ENCODE measurements at places on chromosomes 4 and X. TPM values are rescaled to one million over a fixed set of nuclear protein-coding genes. Genes with fewer than 3 reads are reported as not detected.

DNA sequence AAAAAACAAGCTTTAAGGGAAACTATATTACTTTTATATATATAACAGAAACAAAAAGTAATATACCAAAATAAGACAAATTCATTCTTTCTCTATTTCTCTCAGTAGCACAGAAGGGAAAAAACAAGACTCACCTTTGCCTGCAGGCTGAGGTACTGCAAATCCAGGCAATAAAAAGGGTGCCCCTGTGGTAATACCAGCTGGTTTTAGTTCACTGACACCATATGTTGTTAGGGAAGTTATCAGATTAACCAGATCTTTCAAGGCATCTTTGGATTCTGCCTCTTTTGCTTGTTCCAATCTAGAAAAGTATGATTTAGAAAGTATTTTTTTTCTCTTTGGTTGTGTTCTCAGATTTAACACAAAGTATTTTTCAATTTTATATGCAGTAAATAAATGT lies 139.8 kb downstream of the WDFY3 start:
- no peak overlapping the region for H3K4me3 ChIP-seq
- H3K36me3 ChIP-seq = no peaks in the 10 kb centered on the region
- H3K27me3 ChIP-seq = no peaks in the 10 kb centered on the region
- H3K4me1 ChIP-seq = no peaks in the 10 kb centered on the region
- H3K27ac ChIP-seq = no peak overlapping the region

DNA sequence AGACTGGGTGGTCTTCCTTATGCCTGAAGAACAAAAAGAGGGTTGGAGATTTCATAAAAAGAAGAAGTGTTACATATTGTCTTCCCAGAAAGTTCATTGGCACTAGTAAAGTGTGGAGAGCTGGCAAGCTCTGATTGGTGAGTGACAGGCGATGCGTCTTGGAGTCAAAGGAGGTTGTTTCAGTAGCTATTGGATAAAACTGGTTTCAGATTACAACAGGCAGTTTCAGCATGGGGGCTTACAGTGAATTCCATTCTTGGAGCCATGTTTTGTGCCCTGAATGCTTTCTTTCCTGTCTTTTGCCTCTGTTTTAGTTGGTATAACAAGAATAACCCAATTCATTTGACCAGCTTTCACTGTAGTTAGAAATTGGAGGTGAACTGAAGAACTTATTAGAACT lies 750.5 kb downstream of the ADGRL3 start:
- H3K4me3 ChIP-seq = no peak overlapping the region
- H3K36me3 ChIP-seq = no peaks in the 10 kb centered on the region
- H3K4me1 ChIP-seq = no peaks in the 10 kb centered on the region
- H3K27me3 ChIP-seq = no peaks in the 10 kb centered on the region
- H3K27ac ChIP-seq = no peak overlapping the region

GRCh38 chrX:42967681-42968300 lies 189.8 kb upstream of the PPP1R2C start:
- H3K4me3 ChIP-seq = no peak overlapping the region
- H3K4me1 ChIP-seq = no peaks in the 10 kb centered on the region
- no peaks in the 10 kb centered on the region for H3K36me3 ChIP-seq

Gene GIMD1
- not detected for total RNA-seq

GRCh38 chr4:187433141-187433540 lies 562.4 kb upstream of the ZFP42 start:
- DNase-seq = no peak
- no peaks in the 10 kb centered on the region for H3K27me3 ChIP-seq
- no peaks in the 10 kb centered on the region for H3K4me1 ChIP-seq
- H3K27ac ChIP-seq = no peak overlapping the region

Gene WNK3
- 3.3 TPM for total RNA-seq

Gene DCAF12L1
- total RNA-seq = not detected

DNA sequence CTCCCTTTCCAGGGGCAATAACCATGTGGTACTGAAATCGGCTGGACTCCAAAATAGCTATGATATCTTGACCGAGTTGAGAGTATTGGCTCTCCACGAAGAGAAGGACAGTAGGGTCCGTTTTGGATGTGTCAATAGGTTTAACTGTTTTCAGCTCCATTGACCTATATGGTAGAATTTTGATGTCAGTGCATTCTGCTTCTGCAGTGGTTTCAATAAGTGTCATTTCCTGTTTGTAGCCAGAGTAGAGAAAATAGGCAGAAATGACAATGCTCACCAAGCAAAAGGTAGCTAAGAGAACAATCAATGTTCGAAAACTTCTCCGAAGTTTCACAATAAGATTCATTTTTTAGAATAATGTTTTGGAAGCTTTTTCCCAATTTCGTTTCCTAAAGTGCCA lies 36.7 kb downstream of the NDST4 start:
- H3K27ac ChIP-seq = no peak overlapping the region
- H3K4me3 ChIP-seq = no peak overlapping the region
- H3K27me3 ChIP-seq = no peaks in the 10 kb centered on the region
- no peaks in the 10 kb centered on the region for H3K4me1 ChIP-seq

Gene FAT4
- 48.0 TPM for total RNA-seq

DNA sequence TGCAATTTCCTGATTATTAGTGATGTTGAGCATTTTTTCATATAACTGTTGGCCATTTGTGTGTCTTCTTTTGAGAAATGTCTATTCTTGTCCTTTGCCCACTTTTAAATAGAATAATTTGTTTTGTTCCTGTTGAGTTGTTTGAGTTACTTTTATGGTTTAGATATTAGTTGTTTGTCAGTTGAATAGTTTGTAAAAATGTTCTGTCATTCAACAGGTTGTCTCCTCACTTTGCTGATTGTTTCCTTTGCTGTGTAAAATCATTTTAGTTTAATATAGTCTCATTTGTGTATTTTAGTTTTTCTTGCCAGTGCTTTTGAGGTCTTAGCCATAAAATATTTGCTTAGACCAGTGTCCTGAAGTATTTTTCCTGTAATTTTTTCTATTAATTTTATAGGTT lies 181.8 kb upstream of the GLRA2 start:
- H3K27ac ChIP-seq = no peak overlapping the region
- DNase-seq = no peak
- no peaks in the 10 kb centered on the region for H3K36me3 ChIP-seq

DNA sequence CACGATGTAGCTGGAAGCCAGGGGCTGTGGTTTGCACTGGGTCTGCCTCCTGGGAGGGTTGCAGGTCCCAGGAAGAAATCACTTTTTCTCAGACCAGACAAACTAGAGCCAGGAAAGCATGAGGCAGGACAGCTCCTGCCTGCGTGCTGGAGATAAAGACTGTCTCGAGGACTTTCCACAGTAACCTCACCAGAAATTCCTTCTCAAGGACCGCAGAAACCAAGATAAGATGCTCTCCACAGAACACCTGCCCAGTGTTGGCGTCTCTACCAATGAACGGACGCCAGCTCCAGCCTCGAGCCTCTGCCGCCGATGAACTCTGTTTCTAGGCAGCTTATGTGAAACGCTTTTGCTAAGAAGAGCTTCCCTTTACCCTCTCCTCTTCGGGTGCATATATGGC lies 76.9 kb upstream of the AFAP1 start:
- DNase-seq = no peak
- H3K4me3 ChIP-seq = no peak overlapping the region
- no peaks in the 10 kb centered on the region for H3K27me3 ChIP-seq
- no peak overlapping the region for H3K27ac ChIP-seq
- H3K36me3 ChIP-seq = no peaks in the 10 kb centered on the region

- no peak overlapping the region for H3K4me3 ChIP-seq
- no peaks in the 10 kb centered on the region for H3K27me3 ChIP-seq
- no peak overlapping the region for H3K27ac ChIP-seq
- no peaks in the 10 kb centered on the region for H3K4me1 ChIP-seq
- H3K36me3 ChIP-seq = no peaks in the 10 kb centered on the region
- DNase-seq = no peak
Observed at GRCh38 chr4:89483833-89484232, 176.2 kb upstream of the GPRIN3 start.

GRCh38 chr4:40916218-40916555 lies 166.4 kb downstream of the NSUN7 start:
- H3K4me3 ChIP-seq = no peak overlapping the region
- DNase-seq = no peak
- no peaks in the 10 kb centered on the region for H3K36me3 ChIP-seq
- peaks cover 12% of the 10 kb centered on the region for H3K4me1 ChIP-seq
- peak overlapping the region; percentile 83 for H3K27ac ChIP-seq

GRCh38 chrX:115400960-115401359 lies 111.4 kb downstream of the LUZP4 start:
- no peak overlapping the region for H3K27ac ChIP-seq
- no peak overlapping the region for H3K4me3 ChIP-seq
- H3K36me3 ChIP-seq = no peaks in the 10 kb centered on the region
- H3K27me3 ChIP-seq = no peaks in the 10 kb centered on the region
- DNase-seq = no peak
- H3K4me1 ChIP-seq = no peaks in the 10 kb centered on the region

DNA sequence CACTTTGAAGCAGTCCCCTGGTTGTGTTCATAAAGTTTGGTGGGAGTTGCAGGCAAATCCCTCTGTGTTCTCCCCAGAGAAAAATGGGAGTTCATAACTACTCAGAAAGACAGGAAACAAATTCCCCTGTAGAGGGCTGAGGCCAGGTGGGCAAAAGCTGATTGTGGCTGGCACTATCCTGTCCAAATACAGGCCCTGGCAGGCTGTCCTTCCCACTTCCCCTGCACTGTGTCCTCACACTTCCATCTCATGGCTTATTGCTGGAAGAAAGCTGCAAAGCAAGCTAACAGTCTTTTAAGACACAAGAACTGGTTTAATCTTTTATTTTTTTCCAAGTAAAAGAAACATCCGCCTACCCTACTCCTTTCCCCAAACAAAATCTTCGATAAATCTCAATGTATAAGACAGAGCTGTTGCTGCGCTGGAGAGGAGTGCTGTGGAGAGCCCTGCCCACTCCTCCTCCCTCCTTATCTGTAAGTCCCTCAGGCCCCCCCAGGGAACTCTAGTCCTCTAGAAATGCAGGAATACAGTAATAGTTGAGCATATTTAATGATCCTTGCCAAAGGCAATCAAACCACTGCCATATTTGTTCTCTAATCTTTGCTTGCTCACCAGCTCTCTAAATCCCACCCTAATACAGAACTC lies 14.0 kb downstream of the TAPT1 start:
- no peak for DNase-seq
- no peak overlapping the region for H3K27ac ChIP-seq
- peaks cover 8% of the 10 kb centered on the region for H3K36me3 ChIP-seq
- no peak overlapping the region for H3K4me3 ChIP-seq
- H3K4me1 ChIP-seq = peaks cover 1% of the 10 kb centered on the region
- no peaks in the 10 kb centered on the region for H3K27me3 ChIP-seq

Gene DUX4
- total RNA-seq = not detected

DNA sequence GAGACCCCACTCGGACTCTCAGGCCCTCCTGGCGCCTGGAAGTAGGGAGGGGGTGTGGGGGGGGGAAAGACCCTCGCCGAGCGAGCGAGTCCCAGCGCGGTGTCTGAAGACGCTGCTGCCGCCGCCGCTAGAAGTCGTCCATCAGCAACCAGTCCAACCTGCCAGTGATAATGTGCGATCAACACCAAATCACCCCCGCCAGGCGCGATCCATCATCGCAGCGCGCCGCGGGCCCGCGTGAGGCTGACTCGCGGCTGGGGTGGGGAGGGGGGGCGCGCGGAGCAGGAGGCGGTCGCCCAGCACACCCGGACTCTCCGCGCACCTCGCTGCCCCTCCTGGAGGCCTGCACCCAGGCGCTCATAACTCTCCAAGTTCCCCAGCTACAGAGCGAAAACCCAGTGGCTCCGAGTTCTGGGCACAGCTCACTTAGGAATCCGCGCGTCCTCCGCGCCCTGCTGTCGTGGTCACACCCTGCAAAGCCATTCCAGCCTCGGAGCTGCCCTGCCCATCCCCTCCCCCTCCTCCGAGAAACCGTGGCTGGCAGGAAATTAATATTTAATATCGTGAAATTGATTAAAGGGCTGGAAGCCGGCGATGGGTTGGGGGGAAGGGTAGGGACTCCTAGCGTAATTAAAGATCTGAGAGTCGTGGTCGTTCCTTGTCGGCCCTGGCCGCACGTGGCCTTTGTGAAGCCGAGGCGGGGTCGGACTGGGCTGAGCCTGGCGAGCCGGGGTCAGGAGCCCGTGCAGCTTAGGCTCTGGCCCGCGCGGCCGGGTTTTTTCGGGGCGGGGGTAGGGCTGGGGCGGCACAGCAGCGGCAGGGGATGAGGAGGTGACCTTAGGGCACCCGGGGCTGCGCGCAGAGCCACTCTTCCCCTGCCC lies 58.1 kb upstream of the BCOR start:
- no peak for DNase-seq
- H3K4me1 ChIP-seq = no peaks in the 10 kb centered on the region
- no peak overlapping the region for H3K4me3 ChIP-seq
- no peaks in the 10 kb centered on the region for H3K27me3 ChIP-seq
- no peak overlapping the region for H3K27ac ChIP-seq
- H3K36me3 ChIP-seq = no peaks in the 10 kb centered on the region

Gene DGKK
- total RNA-seq = not detected

DNA sequence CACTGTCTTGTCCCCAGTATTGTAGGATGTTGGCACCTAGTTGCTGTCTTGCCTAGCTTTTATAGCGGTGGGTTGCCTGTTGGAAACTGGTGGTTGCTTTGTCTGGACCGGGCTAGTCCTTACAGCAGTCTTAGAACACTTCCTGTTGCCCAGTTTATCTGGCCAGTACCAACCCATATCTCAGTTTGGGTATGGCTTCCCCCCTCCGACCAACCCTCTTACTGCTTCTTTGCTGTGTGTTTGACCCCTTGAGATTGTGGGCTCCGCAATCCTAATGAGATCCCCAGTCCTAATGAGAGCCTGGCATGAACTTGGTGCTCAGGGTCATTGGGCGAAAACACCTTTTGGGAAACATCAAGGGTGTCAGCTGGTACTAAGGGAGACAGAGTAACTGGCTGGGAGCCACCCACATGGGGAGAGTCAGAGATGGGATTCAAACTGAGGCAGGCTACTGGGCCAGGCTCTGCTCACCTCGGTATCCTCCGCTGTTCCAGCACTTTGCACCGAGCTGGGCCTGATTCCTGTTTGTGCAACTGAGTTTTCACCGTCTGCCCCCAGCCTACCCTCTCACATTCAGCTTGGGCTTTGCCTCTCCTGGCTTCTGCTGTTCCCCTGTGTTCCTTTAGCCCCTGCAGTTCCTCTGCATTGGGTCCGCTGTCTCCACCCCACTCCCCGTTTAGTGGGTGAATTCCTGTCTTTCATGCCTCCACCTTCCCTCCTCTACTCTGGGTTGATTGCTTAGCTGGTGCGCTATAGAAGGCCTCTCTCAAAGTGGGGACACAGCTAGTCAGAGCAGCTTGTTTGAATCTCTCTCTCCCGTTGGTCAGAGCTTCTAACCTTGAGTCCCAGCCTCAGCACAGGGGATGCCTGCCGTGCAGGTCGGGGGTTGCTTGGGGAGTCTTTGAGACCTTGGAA lies 1.6 kb downstream of the TBC1D14 start:
- no peaks in the 10 kb centered on the region for H3K27me3 ChIP-seq
- no peak overlapping the region for H3K27ac ChIP-seq
- H3K4me1 ChIP-seq = no peaks in the 10 kb centered on the region
- H3K36me3 ChIP-seq = no peaks in the 10 kb centered on the region

DNA sequence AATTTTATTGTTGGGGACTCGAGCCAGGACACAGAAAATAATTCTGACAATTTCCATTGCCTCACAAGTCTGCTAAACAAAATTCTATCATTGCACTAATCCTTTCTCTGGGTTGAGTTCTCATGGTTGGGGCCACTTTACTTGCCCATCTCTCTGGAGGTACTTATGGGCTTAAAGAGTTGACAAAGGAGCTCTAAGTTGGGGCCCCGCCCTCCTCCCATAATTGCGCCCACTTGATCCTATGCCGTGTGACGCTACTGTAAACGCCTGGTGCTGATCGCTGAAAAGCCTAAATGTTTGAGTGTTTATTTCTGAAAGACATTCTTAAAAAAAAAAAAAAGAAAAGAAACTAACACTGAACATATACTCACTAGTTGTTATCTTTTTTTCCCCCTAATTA lies 103.0 kb downstream of the TENM3 start:
- no peaks in the 10 kb centered on the region for H3K4me1 ChIP-seq
- no peak overlapping the region for H3K4me3 ChIP-seq
- DNase-seq = no peak

Gene GLOD5
- total RNA-seq = not detected

Measured in aorta (tissue), 5 donors.